ENCODE measurements at places on chromosomes 1 and 21. TPM values are rescaled to one million over a fixed set of nuclear protein-coding genes. Genes with fewer than 3 reads are reported as not detected.

The HSPB7 gene
- not detected for total RNA-seq

The FLG2 gene
- total RNA-seq = under 0.01 TPM

The PEX11B gene
- 15.0 TPM for total RNA-seq

The WDR64 gene
- not detected for total RNA-seq

The MRTO4 gene
- total RNA-seq = 33.1 TPM

The NFASC gene
- total RNA-seq = 0.34 TPM

The TRIM45 gene
- 3.8 TPM for total RNA-seq

The GPR52 gene
- 0.34 TPM for total RNA-seq

The SYT11 gene
- 0.34 TPM for total RNA-seq

The SAMD13 gene
- total RNA-seq = 0.85 TPM

The C8B gene
- total RNA-seq = not detected

The TNFSF18 gene
- not detected for total RNA-seq

The MXRA8 gene
- total RNA-seq = 1.1 TPM

The MEX3A gene
- 1.7 TPM for total RNA-seq

Measured in nasal cavity respiratory epithelium epithelial cell of viscerocranial mucosa (primary cell).